ENCODE measurements at places on chromosomes 3 and 15.
A peak's percentile ranks its signal among the peaks of the same experiment; 100 is the strongest.

GRCh38 chr15:31489801-31490646, 163.4 kb downstream of the KLF13 start:
- peaks cover 11% of the 10 kb centered on the region for H3K4me1 ChIP-seq
- DNase-seq: peak; percentile 73
- no peak overlapping the region for H3K4me3 ChIP-seq
- H3K27ac ChIP-seq: no peak overlapping the region

DNA sequence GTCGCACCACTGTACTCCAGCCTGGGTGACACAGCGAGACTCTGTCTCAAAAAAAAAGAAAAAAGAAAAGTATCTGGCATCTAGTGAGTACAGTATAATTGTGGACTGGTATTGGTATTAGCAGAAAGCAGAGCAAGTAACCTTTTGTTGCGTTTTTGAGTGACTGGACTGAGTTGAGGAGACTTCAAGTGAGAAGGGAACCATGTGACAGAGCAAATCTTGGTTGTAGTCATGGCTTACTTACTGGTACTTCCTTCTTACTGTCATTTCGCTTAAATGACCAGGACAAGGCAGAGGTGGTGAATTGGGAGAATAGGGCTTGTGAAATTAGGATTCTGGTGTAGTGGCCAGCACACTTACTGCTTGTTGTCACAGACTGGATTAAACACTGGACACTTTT, 20.6 kb downstream of the RTF1 start:
- H3K36me3 ChIP-seq: no peaks in the 10 kb centered on the region
- no peak overlapping the region for H3K27ac ChIP-seq
- no peak overlapping the region for H3K4me3 ChIP-seq
- no peaks in the 10 kb centered on the region for H3K27me3 ChIP-seq

- DNase-seq: no peak
- no peak overlapping the region for H3K4me3 ChIP-seq
- no peaks in the 10 kb centered on the region for H3K27me3 ChIP-seq
- no peak overlapping the region for H3K27ac ChIP-seq
- H3K4me1 ChIP-seq: no peaks in the 10 kb centered on the region
- no peaks in the 10 kb centered on the region for H3K36me3 ChIP-seq
Observed at GRCh38 chr3:131801566-131801965, 233.2 kb downstream of the CPNE4 start.

- DNase-seq: no peak
- H3K27me3 ChIP-seq: no peaks in the 10 kb centered on the region
- no peak overlapping the region for H3K27ac ChIP-seq
- H3K4me3 ChIP-seq: no peak overlapping the region
- H3K36me3 ChIP-seq: no peaks in the 10 kb centered on the region
- H3K4me1 ChIP-seq: no peaks in the 10 kb centered on the region
Observed at GRCh38 chr15:47689660-47690059, 27.6 kb upstream of the SEMA6D start.

DNA sequence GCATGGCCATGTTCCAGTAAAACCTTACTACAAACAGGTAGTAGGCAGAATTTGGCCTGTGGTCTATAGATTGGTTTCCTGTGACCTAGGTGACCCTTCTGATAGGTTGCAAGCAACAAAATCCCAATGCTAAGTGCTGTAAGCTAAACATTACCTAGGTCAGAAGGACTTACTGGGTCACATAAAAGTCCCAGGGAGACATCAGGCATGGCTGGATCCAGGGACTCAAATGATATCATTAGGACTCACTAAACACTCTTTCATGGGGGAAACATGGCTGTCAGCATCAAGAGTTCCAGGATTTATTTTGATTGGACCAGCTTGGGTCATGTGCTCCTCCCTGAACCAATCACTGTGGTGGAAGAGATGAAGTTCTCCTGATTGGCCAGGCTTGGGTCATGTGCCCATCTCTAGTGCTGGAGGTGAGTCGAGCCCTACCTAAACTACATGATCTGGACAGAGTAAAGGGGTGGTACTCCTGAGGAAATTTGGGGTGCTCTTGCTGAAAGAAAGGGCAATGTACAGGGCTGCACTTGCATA, 16.8 kb upstream of the SLC6A1 start:
- H3K36me3 ChIP-seq: no peaks in the 10 kb centered on the region
- H3K27me3 ChIP-seq: peaks cover 9% of the 10 kb centered on the region
- no peak overlapping the region for H3K4me3 ChIP-seq

DNA sequence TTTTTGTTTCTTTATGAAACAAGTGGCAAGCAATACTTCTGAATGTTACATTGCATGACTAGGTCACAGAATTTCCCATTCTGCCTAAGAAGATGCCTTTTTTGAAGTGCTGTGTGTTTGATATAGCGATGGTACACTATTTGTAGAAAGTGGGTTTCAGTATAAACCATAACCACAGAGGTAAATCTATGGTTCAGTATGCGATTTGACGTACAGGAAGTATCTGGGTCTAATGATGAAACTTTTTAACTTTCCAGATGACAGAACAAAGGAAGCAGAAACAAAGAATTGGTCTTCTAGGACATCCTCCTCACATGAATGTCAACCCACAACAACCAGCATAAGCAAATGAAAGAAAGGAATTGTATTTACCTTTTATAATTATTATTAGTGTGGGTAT, 133.4 kb upstream of the BHLHE40 start:
- no peaks in the 10 kb centered on the region for H3K4me1 ChIP-seq
- H3K36me3 ChIP-seq: no peaks in the 10 kb centered on the region
- no peak for DNase-seq
- no peaks in the 10 kb centered on the region for H3K27me3 ChIP-seq
- no peak overlapping the region for H3K4me3 ChIP-seq
